ENCODE measurements at places on chromosomes 1 and 21.

- DNase-seq = no peak
These were observed 18.4 kb upstream of the RPL11 start for GRCh38 chr1:23673086-23673813.

DNA sequence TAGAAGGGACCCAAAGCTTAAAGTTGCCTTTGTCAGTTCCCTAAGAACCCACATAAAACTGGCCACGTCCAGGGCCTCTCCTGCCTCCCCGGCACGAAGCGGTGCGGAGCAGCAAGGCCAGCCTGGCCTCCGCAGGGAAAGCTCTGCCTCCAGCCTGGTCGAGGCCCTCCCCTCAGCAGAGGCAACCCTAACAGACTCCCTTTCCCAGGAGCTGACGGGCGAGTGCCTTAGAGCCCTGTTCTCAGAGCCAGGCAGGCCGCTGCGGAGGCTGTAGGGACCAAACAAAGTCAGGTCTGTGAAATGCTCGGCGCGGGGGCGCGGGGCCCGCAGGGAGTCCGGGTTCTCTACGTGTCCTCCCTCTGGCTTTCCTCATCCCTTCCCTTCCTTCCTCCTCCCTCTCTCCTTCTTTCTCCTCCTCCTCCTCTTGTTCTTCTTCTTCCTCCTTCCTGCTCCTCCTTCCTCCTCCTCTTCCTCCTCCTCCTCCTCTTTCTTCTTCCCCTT is 40.7 kb downstream of the RIPK4 start:
- no peak for DNase-seq

DNA sequence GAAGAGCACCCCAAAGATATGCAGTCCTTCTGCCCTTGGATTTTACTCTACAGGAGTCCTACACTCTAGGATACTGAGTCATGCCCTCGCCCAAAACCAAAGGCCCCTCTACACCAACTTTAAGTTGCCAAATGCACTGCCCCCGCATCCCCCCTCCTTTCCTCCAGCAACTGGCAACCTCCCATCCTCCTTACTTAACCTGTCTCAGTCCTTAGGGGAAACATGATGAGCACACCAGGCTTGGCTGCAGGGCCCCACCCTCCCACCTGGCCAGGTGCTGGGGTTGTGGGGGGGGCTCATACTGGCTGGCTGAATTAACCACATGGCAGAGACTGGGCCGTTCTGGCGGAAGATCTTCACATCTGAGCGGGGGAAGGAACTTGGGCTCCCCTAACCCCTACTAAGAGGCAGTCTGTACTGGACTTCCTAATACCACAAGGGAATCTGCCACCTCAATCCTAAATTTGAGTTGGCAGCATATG is 1.2 kb downstream of the HDGF start:
- DNase-seq = peak; percentile 41

GRCh38 chr1:168083456-168084325 is 53.0 kb downstream of the GPR161 start:
- no peak for DNase-seq

- no peak for DNase-seq
These were observed 102.5 kb downstream of the GPR52 start for GRCh38 chr1:174550296-174550695.

GRCh38 chr1:172906778-172907592 is 143.8 kb downstream of the TNFSF18 start:
- DNase-seq = no peak

GRCh38 chr1:62530516-62531154 is 66.7 kb upstream of the ANGPTL3 start:
- no peak for DNase-seq

GRCh38 chr1:55378582-55378981 is 163.4 kb upstream of the USP24 start:
- DNase-seq = no peak

GRCh38 chr1:202615501-202616354 is 94.5 kb downstream of the SYT2 start:
- no peak for DNase-seq

- no peak for DNase-seq
These were observed 10.4 kb downstream of the LRRC42 start for GRCh38 chr1:53956308-53957168.

- DNase-seq = no peak
These were observed 744 bp downstream of the ZNF670 start for GRCh38 chr1:247077876-247078257.

- peak; percentile 34 for DNase-seq
These were observed 618 bp downstream of the HNRNPR start for GRCh38 chr1:23343221-23344110.

- no peak for DNase-seq
These were observed 293.8 kb downstream of the TTLL7 start for GRCh38 chr1:83705091-83705490.

- DNase-seq = no peak
These were observed 126.9 kb downstream of the LRIG2 start for GRCh38 chr1:113199760-113200455.

DNA sequence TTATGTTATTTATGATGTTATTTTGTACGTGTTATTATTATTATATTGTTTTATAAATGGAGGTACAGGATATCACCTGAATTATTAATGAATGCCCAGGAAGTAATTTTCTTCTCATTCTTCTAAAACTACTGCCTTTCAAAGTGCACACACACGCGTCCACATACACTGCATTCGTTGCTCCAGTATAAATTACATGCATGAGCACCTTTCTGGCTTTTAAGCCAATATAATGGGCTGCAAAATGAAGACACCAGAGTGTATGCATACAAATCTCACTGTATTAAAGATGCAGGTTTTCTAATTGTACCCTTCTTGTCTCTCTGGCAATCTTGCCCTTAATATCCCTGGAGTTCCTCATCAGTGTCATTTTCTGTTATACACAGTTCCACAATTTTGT is 6.9 kb downstream of the RGS4 start:
- DNase-seq = no peak

- DNase-seq = no peak
These were observed 51.2 kb downstream of the SIPA1L2 start for GRCh38 chr1:232578651-232579195.

DNA sequence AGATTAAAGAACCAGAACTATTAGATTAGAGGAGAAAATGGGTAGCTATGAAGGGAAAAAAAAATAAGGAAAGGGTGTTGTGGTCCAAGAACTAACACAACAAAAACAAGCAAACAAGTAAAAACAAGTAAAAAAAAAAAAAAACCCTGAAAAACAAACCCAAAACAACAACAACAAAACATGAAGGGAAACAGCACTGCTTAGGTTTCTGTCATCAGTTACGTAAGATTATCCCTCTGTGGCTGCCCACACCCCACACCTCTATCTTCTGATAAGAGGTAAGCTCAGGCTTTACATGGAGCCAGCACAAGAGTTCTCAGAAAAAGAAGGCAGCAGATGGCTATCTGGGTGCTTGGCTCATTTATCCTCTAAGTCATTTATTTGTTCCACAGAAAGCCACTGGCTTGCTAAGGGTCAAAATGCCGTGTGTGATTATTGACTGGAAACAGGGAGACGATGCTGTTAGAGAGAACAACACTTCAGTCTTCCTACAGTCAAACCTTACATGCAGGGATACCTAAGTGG is 57.5 kb downstream of the KIAA0319L start:
- no peak for DNase-seq

GRCh38 chr21:42144679-42145568 is 73.8 kb downstream of the UMODL1 start:
- no peak for DNase-seq

- no peak for DNase-seq
These were observed 16.8 kb downstream of the GNG4 start for GRCh38 chr1:235632506-235633401.

GRCh38 chr21:25501996-25502665 is 105.2 kb downstream of the MRPL39 start:
- DNase-seq = peak; percentile 5

DNA sequence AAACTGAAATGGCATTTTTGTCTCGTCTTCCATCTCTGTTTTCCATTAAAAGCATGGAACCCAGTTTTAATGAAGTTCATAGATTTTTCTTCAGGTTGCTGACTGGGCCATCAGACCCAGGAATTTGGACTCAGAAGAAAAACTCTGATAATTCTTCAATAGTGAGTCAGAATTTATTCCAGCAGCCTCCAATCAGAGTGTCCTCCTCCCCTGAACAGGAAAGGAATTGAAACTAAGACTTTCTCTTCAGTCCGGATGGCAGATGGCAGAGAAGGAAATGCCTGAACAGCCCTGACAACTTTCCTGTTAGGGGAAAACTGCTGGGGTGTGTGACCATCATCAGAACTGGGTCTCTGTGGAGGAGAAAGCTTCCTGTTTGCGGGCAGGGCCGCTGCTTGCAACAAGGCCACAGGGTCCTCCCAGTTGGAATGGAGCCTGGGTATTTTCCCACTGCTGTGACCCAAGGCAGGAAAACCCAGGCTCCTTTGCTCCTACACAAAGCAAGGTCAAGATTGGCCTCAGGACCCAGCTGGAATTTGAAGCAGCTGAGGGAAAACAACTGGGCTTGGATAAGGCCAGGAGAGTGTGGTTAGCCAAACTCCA is 20.7 kb downstream of the CD34 start:
- no peak for DNase-seq

DNA sequence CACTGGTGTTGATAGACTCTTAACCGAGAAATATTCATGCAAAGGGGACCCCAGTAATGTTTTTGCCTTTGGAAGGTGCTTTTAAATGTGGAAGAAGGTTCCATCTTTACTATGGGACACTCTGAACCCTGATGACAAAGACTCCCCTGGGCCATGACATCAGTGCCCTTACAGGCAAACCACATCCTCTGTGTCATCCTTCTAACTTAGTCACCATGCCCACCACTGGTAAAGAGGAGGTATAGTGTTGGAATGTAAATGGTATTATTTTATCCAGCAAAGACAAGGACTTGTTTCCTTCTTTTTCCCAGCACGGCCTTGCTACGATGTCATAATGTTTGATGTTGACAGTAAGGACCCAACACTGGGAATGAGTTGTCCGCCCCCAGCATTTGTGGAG is 12.6 kb downstream of the METTL13 start:
- DNase-seq = no peak

DNA sequence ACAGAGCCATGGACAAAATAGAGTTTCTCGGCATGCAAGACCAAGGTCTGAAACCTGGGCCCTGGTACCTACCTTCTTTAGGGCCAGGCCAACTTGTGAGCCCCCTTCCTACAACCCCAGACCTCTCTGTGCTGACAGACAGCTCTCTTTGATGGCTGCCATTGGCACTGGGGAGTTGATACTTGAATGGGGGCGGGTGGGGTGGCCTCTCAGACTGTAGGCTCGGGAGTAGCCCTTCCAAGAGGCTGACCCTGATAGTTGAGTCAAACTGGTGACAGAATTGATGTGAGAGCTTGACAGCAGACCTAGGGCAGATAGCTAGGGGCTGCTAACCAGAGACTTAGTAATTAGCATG is 44.7 kb upstream of the PSEN2 start:
- DNase-seq = no peak

- no peak for DNase-seq
These were observed 163.9 kb downstream of the LYPLAL1 start for GRCh38 chr1:219337588-219337987.

GRCh38 chr1:28716336-28716735 is 20.4 kb upstream of the YTHDF2 start:
- no peak for DNase-seq

GRCh38 chr1:26290122-26290881 is 10.4 kb downstream of the SH3BGRL3 start:
- DNase-seq = no peak

DNA sequence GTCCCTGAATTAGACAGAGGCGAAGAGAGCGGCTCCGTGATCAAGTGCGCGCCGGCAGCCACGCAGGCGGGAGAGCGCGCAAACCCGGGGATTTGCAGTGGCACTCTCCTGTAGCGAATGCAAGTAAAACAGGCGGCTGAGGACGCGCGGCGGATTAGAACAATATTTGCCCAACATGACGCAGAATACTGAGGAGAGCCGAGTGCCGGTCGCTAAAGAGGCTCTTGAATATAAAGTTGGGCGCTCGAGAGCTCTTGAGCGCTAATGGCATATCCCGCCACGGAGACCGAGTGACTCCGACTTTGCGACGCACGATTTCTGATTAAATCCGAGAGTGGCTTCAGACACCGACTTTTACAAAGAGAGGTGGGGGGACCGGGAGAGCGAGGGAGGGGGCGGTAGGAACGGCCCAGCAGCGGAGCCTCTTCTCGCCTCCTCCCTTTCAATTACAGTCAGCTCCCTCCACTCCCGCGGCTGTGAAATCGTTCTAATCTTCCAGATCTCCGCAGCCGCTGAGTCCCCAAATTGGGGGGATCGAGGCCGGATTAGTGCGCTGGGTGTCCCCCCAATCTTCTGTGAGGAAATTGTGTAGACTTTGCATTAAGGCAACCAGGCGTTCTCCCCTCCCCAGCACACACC is 2.3 kb downstream of the PAX7 start:
- DNase-seq = no peak

Data from stimulated activated CD8-positive, alpha-beta memory T cell treated with anti-CD3 and anti-CD28 coated beads, Interleukin-12 subunit alpha, Interleukin-12 subunit beta, amount 100 ng/mL, for 4 hours (primary cell).